ENCODE measurements at places on chromosomes 2 and 18.
A peak's percentile ranks its signal among the peaks of the same experiment; 100 is the strongest.

DNA sequence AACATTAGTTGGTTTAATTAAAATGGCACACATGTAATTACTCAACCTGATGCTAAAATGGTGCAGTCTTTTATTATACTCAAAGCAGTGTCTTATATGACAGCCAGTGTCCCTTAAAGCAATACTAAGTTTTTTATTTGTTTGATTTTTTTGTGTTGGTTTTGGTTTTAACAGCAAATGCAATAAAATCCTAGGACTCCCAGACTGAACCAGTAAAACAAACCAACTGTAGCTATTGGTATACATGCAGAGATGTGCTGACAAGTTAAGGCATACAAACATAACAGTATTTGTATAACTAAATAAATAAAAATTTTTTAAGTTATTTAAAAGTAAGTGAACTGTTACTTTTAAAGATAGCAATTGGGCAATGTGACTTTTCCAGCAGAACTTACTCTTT, 387.7 kb downstream of the RND3 start:
- DNase-seq, result no peak

DNA sequence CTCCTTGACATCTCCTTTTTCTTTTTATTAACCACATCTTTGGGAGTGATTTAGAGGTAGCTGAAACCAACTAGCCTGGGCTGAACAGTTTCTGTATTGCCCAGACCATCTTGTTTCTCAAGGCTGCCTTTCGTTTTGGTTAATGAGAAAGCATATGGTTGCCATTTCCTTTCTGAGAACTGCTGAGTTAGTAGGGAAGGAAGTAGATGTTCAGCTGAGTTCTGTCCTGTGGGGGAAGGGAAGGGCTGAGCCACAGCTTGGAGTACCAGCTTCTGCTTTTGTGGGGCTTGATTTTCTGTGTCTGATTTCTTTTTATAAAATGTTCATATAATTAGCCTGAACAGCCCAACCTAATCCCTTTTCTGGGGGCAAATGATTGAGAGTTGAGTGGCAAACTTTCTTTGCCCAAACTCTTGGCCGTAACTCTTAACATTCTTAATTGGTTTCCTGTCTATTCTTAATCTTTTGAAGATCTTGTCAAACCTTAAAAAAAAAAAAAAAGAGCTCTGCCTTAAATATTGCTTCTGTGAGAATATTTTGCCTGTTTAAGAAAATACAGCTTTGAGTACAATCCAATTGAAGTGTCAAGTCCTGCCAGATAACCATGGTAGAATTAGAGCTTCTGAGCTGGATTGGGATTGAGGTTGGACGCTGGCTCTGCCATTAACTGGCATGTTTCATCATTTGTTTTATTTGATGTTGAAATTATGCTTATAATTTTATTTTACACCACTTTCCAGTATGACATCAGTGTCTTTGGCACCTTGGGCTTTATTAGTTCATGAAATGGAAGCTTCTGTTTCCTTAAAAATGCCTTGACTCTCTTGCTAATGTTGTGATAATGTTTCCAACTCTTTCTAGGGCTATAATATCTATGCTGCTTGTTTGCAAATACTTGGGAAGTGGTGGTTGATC, 1.9 kb upstream of the NABP1 start:
- DNase-seq, result peak; percentile 57

GRCh38 chr2:96888072-96889011, 18.5 kb upstream of the SEMA4C start:
- DNase-seq, result no peak

GRCh38 chr2:158255257-158255656, 153.6 kb downstream of the UPP2 start:
- DNase-seq, result no peak

DNA sequence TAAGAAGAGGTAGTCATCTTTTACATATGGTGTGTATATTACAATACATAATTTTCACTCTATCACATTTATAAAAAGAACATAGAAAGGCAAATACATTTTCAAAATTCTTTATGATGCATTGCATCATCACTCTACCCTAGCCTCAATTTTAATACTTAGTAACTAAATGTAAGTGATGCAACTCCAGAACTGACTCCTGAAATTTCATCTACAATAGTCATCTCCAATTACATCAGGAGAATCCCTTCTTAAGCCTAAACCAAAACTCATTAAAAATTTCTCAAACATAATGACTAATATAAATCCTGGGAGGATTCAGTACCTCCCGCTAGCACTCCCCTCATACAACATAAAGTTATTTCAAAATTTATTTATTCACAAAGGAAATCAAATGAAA, 15.9 kb downstream of the TMX3 start:
- DNase-seq, result no peak

DNA sequence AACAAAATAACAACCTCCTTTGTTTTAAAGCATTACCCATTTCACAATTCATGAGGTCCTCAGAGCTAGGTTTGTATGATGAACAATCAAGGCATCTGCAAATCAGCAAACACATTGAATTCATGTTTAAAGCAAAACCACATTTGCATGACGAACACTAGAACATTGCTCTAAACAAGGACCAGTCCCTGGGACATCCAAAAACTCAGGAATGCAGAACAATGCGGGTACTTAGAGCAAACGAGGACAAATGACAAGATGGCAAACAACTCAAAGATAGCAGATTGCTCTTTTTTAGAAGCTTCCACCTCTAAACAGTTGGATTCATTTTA, 45.7 kb upstream of the RALBP1 start:
- DNase-seq, result no peak

GRCh38 chr2:28664120-28664842, 87.3 kb upstream of the PPP1CB start:
- DNase-seq, result no peak

DNA sequence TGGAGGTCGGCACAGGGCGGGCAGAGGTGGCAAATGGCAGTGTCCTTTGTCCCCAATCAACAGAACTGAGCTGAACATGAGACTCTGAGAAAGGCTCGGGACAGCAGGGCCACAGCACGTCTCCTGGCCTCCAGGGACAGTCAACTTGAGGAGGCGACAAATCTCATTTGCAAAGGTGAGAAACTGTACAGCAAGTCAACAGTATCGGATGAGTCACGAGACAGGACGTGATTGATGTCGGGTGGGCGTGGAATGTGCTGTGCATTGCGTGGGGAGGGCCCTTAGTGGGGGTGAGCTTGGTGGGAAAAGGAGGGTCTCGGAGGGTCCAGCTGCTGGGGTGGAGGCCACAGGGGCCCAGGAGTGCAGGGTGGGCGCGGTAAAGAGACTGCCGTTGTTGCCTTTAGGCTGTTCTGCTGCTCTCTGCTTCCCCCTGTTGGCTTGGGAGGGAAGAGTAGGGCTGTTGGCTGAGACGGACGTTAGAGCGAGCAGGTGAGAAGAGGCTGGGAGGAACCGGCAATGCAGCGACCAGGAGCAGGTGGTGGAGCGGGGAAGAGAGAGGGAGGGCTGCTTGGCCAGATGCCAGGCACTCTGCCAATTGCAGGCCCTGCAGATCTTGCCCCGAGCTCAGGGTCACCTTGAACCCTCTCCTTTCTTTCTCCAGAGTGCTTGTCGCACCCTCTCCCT, 164.3 kb downstream of the BCL2 start:
- DNase-seq, result peak; percentile 78

GRCh38 chr18:60534538-60534937, 162.0 kb upstream of the MC4R start:
- DNase-seq, result no peak

DNA sequence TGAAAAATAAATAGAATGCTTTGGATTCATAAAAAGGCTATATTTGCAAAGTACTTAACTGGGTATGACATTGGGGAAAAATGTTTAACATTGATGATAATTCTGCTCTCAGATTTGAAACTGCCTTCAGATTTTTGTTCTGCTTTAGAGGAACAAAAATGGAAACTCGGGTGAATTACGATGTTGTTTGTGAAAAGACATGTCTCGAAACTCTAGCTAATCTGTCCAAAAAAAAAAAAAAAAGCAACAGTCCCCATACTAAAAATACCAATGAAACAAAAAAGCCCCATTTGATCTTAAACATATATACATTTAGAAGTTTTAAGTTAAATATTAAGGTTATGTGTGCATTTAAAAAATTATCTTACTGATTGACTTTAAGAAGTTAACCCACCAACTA, 3.0 kb downstream of the ZDBF2 start:
- no peak for DNase-seq

DNA sequence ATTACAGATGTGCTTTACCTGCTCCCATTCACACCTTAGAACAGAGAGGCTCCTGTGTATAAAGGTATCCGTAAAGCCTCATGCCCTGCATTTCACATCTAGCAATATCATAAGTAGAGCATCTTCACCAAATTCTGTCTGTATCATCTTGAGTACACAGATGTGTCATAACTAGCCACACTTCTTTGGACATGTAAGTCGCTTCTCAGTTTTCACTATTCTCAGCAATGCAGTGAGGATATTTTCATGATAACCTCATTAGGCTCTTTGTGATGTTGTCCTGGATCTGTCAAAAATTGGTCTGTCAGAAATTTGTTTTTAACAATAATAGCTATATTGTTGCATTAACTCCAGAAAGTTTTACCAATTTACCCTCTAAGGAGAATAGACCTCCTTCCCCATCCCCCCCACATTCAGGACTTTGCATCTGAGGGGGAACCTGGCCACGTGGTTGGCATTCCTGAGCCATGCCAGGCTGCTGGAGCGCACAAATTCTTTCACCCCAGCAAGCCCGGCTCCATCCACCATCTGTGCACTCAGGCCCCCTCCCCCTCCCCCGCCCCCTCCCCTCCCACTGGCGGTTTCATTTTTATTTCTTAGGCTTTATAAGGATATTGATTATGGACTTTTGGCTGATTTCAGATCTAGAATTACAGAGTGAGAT, 34.1 kb downstream of the AGAP1 start:
- DNase-seq, result no peak

- DNase-seq, result no peak
Observed at GRCh38 chr2:86416146-86416545, 25.0 kb upstream of the KDM3A start.

GRCh38 chr2:10300997-10301940, 1.4 kb upstream of the HPCAL1 start:
- no peak for DNase-seq

DNA sequence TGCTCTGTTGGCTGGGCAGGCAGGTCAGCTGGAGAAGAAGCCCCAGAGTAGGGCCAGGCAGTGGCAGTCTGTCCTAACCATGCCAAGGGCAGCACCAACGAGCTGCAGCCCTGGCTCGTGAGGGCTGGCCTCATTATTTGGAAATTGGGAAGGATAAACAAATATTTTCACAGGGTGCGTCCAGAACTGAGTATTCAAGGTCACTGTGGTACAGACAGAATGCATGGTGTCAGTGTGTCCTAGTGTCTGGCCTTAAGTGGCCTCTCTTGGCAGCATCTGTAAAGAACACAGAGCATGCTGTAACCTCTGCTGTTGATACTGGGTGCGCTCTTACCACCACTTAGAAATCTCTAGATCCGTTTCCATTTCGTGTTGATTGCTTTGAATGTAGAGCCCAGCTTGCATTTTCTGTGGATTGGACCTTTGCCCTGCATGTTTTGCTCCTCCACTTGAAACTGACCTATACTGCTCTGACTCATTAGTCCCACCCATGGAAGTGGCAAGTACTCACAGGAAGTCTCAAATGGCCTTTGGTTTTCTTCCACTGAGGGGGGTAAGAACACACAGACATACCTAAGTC, 88.2 kb downstream of the GREB1L start:
- DNase-seq, result no peak

GRCh38 chr2:61426267-61426897, 44.5 kb downstream of the USP34 start:
- DNase-seq, result peak; percentile 50

DNA sequence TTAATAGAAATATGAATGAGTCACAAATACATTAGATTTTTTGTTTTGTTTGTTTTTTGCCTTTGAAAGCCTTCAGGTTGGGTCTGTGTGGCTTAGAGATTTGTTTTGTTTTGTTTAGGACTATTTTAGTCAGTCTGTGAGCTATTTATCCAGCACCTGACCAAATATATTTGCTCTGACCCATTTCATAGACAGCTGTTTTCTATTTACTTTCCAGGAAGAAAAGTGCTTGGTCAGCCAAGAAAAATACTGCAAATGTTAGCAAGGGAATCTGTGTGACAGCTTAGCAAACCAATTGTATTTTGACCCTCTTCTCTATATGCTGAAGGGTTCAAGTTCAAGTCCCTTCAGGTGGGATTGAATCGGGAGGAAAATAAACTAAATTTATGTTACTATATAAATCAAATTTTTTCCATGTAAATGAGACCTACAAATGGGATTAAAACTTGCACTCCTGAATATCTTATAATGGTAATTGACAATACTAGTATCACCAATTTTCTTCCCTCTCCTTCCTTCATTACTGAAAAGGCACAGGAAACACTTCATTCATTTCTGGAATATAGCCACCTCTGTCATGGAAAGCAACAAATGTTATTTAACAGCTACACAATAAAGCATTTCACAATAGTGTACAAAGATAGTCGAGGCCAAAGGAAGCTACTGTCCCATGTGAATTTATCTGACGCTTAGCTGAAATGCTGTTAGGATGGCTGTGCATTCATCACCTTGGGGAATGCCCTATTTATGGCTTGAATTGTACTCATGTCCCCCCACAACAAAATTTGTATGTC, 23.1 kb upstream of the KLF7 start:
- DNase-seq, result no peak

- no peak for DNase-seq
Observed at GRCh38 chr2:100228415-100228814, 86.0 kb upstream of the AFF3 start.

DNA sequence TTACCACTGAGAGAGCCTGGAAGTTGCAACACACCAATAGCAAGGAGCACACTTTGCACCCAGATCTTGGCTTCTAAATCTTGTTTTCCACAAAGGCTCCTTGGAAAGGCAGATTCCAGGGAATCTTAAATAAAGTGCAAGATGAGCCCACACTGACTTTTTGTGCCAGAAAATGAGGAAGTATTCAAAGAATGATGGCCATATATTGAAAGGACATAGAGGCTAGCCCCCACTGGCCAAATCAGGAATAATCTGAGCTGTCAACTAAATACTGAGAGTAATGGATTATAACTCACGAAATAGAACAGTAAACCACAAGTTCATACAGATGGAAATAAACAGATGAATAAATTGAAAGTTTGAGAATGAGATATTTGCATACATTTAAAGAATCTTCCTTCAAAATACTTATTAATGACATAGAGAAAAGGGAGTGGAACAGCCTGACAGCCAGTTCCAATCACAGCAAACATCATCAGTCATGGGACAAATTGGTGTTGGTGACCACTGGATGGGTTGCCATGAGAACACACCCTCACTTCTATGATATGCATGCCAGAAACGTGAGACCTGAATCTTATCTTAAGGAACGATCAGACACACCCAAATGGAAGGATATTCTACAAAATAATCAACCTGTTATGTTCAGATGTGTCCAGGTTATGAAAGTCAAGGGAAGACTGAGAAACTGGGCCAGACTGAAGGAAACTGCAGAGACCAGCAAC, 12.2 kb upstream of the ACKR3 start:
- no peak for DNase-seq

Data from stimulated activated CD8-positive, alpha-beta memory T cell treated with anti-CD3 and anti-CD28 coated beads, Interleukin-7, amount 100 ng/mL, for 4 hours (primary cell).